ENCODE measurements at places on chromosomes 6 and 20.

GRCh38 chr6:98924647-98925046, 23.1 kb downstream of the FBXL4 start:
- no peak for DNase-seq

- DNase-seq = no peak
Observed at GRCh38 chr20:34753706-34754461, 49.7 kb downstream of the TP53INP2 start.

DNA sequence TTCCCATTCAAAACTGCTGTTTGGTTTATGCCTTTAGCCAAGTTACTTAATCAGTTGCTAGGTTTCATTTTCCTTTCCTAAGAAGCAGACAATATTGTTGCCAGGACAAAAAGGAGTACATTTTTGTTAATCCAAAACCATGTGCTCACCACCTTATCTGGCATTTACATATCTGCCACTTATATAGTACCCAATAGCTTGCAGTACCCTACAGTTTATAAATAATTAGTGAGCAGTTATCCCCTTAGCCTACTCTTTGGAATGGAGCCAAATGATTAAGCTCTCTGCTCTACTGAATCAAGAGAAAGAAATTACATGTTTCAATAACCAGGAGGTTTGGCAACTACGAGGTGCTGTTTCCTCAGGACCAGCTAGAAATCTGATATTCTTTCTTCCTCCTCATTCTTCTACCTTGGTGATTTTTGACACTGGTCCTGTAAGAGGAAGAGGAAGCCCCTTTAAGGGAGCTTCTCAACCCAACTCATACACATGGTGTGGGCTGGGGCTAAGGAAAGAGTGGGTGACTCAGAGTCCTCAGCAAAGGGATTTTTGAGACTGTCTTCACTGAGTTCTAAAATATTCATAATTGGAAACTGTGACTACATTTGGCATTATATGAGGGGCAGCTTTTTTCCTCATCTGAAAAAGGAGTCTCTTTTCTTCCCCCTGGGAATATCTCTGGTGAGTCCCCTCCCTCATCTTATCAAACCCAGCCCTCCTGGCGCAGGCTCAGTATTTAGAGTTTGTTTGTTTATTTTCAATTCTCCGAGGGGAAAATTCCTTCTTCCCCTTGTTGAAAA, 1.5 kb downstream of the ZNFX1 start:
- no peak for DNase-seq

GRCh38 chr6:11309947-11310665, 77.6 kb upstream of the NEDD9 start:
- DNase-seq = no peak

DNA sequence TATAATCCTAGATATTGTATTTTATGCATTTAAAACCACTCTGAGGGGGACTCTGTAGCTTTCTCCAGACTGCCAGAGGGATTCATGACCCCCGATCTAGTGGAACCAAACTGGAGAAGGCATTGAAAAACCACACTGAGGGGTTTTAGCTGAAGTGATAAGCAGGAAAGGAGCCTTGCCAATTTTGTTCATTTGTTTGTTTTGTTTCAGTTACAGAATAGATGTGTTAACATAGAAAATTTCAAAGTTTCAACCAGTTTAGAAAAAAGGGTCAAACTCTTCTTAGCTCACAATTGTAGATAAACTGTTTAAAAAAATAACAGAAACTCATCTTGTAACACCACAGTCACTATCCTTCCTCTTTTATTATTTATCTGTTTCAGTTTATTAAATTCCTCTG, 19.8 kb downstream of the TAB2 start:
- no peak for DNase-seq

DNA sequence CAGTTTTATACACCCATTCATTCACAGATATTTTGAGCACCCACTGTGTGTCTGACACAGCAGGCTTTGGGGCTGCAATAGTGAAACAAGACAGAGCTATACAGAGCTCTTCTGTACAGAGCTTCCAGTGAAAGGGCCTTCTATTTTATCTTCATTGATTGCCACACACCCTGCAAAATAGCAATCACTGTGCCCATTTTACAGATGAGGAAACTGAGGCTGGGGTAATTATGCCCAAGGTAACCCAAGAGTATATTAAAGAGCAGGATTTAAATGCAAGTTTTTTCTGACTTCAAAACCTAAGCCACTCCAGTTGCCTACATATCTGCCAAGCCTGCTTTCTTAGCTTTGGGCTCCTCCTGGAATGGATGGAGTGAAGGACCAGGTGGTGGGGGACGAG, 4.5 kb downstream of the BPI start:
- no peak for DNase-seq

GRCh38 chr6:36131511-36132245, 1.4 kb downstream of the MAPK13 start:
- no peak for DNase-seq

GRCh38 chr20:7792150-7792869, 147.9 kb downstream of the HAO1 start:
- DNase-seq = no peak

- no peak for DNase-seq
Observed at GRCh38 chr20:4946986-4947385, 54.3 kb downstream of the SLC23A2 start.

GRCh38 chr6:49142421-49143151, 320.5 kb downstream of the MMUT start:
- DNase-seq = no peak

- DNase-seq = peak; percentile 94
Observed at GRCh38 chr20:33674294-33675135, at the start of gene NECAB3. Gene NECAB3 (minus strand): TSS chr20:33674428. CDS start chr20:33674352, 76 bp downstream.

DNA sequence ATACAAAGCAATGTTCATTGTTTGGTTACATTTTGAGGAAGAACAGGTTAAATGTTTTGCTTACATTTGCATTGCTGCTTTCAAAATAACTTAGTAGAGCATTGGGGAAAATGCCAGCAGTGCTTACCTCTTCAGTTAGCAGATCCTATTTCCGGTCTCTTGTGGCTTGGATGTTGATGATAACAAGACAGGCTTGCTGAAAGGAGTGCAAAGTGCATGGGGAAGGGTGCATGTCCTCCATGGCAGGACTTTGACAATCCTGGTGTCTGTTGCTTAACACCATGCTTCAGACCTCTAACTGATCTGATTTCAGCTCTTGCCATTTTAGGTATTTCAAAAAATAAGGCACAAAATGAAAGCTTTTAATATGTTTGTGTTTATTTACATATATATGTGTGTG, 21.1 kb downstream of the TPD52L1 start:
- no peak for DNase-seq

GRCh38 chr6:90425161-90425641, 128.6 kb upstream of the BACH2 start:
- no peak for DNase-seq

GRCh38 chr6:168221000-168221399, 98.6 kb downstream of the DACT2 start:
- no peak for DNase-seq

DNA sequence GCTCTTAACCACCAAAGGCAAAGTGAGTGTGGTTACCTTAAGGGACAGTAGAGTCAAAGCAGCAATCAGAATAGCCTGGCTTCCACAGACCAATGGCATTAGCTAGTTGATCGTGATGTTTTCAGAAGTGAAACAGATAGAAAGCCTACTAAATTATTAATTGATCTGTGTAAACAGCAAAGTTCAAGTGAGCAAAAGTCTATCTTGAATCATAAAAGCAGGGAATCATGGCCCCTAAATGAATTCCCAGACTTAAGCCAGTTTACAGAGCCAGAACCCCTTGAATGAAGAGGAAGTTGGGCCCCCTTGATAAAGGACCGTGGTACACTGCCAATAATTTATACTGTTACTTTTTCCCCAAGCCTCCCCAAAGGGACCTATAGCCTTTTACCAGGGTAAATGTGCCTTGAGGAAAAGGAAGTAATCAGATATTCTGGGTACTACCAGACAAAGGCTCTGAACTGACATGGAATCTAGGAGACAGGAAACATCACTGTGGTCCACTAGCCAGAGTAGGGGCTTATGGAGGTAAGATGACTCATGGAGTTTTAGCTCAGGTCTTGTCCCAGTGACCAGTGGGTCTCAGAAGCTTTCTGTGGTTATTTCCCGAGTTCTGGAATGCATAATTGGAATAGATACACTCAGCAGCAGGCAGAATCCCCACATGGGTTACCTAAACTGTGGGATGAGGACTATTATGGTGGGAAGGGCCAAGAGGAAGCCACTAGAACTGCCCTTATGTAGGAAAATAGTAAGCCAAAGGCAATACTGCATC, 317.5 kb downstream of the CD83 start:
- DNase-seq = no peak

DNA sequence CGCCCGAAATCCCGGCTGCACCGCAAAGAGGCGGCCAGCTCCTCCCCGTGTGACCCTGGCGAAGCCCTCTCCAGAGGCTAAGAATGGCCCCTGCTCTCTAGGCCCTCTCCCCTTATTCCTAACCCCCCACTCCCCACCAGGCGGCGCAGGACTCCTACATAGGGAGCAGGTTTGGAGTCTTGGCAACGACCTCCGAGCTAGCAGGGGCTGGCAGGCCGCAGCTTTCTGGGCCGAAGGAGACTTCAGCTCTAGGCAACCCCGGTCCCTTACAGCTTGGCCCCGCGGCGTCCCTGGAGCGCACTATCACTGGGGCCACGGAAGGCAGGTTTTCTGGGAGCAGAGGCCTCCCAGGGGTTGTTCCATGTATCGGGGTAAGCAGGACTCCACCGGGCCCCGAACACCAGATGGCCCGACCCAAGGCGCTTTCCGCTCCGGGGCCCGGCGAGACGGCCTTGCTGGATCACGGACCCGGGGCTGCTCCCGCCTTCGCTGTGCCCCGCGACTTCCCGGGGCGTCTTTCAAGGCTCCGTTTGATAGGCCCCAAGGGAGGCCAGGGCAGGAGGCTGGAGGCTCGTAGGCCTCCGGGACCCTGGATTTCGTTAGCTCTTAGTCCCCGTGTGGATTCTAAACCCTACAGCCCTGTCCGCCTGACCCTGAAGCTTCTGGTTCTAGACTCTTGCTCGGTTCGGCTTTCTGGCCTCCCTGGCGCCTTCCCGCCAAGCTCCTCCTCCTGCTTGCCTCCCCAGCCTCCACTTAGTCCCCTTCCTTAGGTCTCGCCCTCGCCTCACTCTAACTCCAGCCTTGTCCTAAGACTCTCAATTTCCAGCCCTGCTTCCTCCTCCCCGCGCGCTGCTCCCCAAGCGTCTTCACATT, 1.9 kb downstream of the SLC32A1 start:
- DNase-seq = peak; percentile 79

DNA sequence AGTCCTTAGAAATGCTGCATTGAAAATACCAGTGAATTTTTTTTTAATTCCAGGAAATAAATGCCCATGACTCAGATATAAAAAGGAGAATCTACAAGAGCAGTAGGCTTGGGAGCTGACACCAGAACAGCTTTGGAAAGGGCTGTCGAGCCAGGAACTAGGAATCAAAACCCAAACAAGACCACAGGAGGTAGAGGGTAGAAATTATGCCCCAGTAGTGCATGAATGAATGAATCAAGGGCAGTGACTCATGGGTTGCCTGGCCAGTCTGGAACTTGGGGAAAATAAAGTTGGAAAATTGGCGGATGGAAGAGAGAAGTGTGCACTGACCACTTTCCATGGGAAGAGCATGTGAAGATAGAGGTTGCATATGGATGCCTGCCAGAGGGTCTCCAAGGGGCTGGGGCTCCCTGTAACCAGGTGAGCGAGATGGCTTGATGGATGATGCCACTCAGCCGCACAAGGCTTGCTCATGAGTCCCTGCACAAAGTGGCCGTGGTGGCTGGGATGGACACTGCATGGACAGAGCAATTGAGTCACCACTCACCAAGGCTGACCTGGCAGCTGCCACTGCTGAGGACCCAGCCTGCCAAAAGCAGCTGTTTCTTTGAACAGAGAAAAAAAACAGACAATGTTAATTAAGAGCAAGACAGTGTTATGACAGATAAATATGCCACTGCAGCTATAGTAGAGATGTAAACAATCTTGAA, 15.2 kb upstream of the MCCD1 start:
- no peak for DNase-seq

- no peak for DNase-seq
Observed at GRCh38 chr6:126657561-126658175, 317.8 kb downstream of the CENPW start.

DNA sequence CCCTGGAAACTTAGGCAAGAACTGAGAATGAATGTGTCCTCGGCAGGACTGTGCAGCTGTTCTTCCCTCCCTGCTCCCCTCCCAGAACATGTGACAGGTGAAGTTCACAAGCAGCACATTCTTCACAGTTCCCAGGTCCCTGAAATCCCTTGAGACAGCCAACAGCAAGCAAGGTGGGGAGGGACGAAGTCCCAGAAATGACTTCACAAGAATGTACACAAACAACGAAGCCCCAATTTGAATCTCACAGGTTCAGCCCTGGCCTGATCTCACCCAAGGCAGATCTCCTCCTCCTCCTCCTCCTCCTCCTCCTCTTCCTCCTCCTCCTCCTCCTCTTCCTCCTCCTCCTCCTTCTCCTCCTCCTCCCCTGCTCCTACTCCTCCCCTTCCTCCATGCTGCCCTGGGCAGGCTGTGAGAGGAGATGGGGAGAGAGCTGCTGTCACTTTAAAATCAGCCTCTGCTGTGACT, 32.4 kb downstream of the WRNIP1 start:
- DNase-seq = no peak

GRCh38 chr6:134453792-134454510, 136.0 kb upstream of the SGK1 start:
- no peak for DNase-seq

DNA sequence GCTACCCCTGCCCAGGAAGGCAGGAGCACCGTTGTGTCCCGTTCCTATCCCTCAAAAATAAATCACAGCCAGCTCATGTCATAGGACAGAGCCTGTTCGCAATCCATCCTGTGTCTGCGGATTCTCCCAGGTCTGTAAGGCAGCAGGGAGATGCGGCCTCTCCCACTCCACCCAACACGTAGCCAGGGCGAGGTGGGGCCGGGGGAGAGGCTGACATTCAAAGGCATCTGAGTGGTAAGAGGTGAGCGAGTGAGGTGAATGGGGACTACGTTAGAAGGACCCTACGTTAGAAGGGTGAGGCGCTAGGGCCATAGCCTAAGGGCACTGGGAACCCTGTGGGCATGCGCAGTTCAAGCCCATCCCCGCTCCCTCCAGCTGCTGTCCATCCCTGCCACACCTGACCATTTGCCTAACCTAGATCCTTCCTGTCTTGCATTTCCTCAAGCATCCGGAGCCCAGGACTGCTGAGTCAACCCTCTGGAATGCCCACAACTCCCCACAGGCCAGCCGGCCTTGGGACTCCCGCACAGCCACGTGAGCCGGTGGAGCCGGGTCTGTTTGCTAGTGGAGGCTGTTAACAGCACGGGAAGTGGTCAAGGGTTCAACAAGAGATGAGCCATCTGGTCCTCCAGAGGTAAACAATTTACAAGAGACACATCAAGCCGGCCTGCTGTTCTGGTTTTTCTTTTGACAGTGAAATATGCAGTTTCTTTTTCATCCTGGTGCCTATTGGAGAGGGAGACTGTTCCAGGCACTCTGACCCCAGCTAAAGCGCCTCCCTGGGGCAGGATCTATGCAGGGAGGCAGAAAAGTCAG, 45.9 kb downstream of the RIPOR3 start:
- peak; percentile 80 for DNase-seq

All from 8988T (cell line).